ENCODE measurements at places on chromosomes 3 and 15. TPM values are rescaled to one million over a fixed set of nuclear protein-coding genes. Genes with fewer than 3 reads are reported as not detected.

Gene FAM174B
- total RNA-seq: 41.4 TPM

- no peak for DNase-seq
- H3K27me3 ChIP-seq: peaks cover 6% of the 10 kb centered on the region
- H3K36me3 ChIP-seq: peaks cover 3% of the 10 kb centered on the region
- no peak overlapping the region for H3K4me3 ChIP-seq
- H3K27ac ChIP-seq: peak overlapping the region; percentile 47
- peaks cover 19% of the 10 kb centered on the region for H3K4me1 ChIP-seq
Observed at GRCh38 chr3:46065294-46065705, 38.0 kb upstream of the XCR1 start.

GRCh38 chr3:42443819-42444436, 33.5 kb upstream of the LYZL4 start:
- peaks cover 54% of the 10 kb centered on the region for H3K27me3 ChIP-seq
- H3K4me1 ChIP-seq: no peaks in the 10 kb centered on the region
- no peak overlapping the region for H3K4me3 ChIP-seq
- H3K36me3 ChIP-seq: no peaks in the 10 kb centered on the region

DNA sequence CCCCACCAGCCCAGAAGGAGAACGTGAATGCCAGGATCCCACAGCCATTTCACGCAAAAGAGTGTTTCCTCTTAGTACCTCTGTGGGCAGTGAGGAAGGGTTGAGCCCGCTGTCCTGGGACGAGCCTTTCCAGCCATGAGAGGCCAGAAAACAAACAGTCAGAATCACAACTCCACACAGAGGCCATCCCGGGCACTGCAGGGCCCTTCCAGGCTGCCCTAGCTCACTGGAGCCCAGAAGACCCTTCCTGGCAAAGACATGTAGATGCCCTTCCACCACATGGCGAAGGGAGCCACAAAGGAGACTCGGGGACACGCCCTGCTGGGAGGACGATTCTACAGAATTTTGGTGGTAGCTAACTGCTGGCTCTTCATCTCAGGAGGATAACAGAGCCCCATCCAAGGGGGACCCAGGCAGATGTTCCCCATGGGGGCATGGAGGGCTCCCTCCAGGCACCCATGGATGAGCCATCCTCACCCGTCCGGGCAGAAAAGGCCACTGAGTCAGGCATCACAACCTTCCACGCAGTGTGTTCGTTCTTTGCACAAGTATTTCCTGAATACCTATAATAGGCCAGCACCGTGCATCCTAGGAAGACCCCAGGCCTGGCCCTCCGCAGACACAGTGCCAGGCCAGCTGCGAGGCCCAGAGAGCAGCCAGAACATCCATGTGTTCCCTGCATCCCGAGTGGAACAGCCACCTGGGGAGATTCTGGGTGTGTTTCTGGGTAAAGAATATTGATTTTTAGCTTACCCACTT, 47.2 kb downstream of the SLC12A8 start:
- H3K4me1 ChIP-seq: peaks cover 28% of the 10 kb centered on the region
- no peak overlapping the region for H3K4me3 ChIP-seq
- peaks cover 7% of the 10 kb centered on the region for H3K36me3 ChIP-seq

- peaks cover 12% of the 10 kb centered on the region for H3K27me3 ChIP-seq
- no peak overlapping the region for H3K4me3 ChIP-seq
- no peaks in the 10 kb centered on the region for H3K36me3 ChIP-seq
- no peaks in the 10 kb centered on the region for H3K4me1 ChIP-seq
- DNase-seq: no peak
Observed at GRCh38 chr15:72856549-72857040, 73.0 kb upstream of the ADPGK start.

DNA sequence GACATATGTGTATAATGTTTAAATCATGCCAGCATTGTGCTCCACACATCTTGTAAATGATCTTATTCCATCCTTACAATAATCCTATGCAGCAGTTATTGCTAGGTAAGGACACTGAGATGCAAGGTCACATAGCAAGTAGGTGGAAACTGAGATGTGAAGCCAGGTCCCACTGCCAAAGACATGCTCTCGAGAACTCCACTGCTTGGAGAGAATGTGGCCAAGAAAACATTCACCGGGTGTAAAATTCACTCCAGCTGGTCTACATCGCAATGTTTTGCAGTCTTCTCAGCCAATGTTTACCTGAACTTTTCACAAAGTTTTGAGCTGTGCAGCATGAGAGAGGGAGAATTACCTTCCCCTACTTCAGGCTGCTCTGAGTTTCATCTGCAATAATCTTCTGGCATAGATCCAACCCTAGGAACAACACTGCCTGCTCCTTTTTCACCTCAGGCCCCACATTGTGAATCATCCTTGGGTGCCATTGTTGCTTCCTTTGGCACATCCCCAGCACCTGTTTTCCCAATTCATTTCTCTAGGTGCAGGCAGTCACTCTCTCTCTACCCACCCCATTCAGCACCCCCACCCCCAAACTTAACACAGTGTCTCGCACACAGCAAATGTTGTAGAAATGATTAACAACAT, 53.5 kb upstream of the PRTG start:
- H3K27me3 ChIP-seq: peaks cover 5% of the 10 kb centered on the region
- H3K4me1 ChIP-seq: peaks cover 29% of the 10 kb centered on the region
- peak overlapping the region; percentile 10 for H3K4me3 ChIP-seq
- DNase-seq: no peak
- no peak overlapping the region for H3K27ac ChIP-seq

Gene SEMA3F
- 48.0 TPM for total RNA-seq

DNA sequence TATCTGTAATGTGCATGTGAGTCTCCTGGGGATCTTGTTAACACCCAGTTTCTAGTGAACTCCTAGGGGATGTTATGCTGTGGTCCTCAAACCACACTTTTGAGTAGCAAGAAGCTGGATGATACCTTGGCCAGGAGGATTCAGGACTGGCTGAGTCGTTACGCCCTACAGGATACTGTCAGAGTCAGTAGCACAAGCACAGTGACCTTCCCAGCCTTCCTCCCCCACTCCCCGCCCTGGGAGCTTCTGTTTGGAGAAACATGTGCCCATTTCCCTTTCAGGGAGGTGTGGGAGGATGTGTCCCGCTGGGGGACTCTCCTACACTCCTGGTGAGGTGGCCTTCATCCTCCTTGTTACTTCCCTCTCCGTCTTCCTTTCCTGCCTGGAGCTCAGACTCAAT, 76.4 kb upstream of the TRPM1 start:
- no peak for DNase-seq
- no peaks in the 10 kb centered on the region for H3K4me1 ChIP-seq
- H3K36me3 ChIP-seq: peaks cover 3% of the 10 kb centered on the region
- H3K27ac ChIP-seq: no peak overlapping the region

DNA sequence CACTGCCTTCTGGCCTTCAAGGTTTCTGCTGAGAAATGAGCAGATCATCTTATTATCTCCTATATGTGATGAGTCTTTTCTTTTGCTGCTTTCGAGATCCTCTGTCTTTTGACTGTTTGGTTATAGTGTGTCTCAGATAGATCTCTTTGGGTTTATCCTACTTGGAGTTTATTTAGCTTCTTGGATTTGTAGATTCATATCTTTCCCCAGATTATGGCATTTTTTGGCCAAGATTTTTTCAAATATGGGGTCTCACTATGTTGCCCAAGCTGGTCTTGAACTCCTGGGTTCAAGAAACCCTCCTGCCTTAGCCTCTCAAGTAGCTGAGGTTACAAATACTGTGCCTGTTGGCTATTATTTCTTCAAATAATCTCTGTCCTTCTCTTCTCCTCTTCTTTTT, 150.3 kb downstream of the PDE8A start:
- H3K27ac ChIP-seq: no peak overlapping the region
- no peak overlapping the region for H3K4me3 ChIP-seq
- H3K27me3 ChIP-seq: no peaks in the 10 kb centered on the region

- H3K36me3 ChIP-seq: peaks cover 16% of the 10 kb centered on the region
- DNase-seq: no peak
- peak overlapping the region; percentile 32 for H3K27ac ChIP-seq
Observed at GRCh38 chr15:78007211-78007931, 70.1 kb downstream of the TBC1D2B start.

DNA sequence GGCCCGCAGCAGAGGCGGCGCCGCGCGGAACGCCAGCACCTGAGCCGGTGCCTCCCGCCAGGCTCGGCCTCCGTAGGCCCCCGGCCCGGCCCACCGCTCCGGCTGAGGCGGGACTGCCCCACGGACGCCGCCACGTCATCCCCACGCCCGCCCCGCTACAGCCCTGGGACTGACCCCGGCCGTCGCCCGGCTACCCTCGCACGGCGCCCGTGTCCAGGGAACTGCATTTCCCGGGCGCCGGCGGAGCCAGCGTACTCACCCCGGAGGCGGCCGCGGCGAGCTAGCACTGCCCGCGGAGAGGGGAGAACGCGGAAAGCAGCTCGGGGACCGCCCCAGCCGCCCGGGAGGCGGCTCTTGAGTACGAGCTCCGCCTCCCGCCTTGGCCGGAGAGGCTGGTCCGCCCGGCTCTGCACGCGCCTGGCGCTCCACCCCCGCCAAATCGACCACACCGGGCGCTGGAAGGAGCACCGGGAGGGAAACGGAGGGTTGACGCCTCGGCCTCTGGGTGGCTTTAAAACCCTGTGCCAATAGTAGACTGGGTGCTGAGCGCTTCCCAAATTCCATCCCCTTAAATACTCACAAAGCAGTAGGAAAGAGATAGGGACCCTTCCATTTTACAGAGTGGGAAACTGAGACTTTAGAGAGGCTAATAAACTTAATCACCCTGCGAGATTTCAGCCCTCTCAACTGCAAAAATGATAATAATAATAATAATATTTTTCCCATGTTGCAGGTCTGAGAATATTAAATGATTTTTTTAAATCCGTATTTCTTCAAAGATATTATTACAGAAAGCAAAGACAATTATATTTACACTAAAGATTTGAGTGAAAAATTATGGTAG, at the start of gene B4GALT4:
TSS of gene B4GALT4 (minus strand) at position 288 of the 844 bp plus-strand sequence. CDS start 10,779 bp downstream, outside the sequence.
- DNase-seq: peak; percentile 89
- peak within 1 kb of the TSS; percentile 88 for H3K27ac ChIP-seq
- peaks cover 9% of the 10 kb centered on the region for H3K4me1 ChIP-seq
- H3K4me3 ChIP-seq: peak within 1 kb of the TSS; percentile 93
- H3K36me3 ChIP-seq: peaks cover 7% of the 10 kb centered on the region

- H3K4me1 ChIP-seq: no peaks in the 10 kb centered on the region
- no peaks in the 10 kb centered on the region for H3K36me3 ChIP-seq
- H3K4me3 ChIP-seq: no peak overlapping the region
- H3K27ac ChIP-seq: no peak overlapping the region
- H3K27me3 ChIP-seq: peaks cover 4% of the 10 kb centered on the region
Observed at GRCh38 chr3:139746481-139746880, 68.7 kb upstream of the NMNAT3 start.

Gene CACNA1D
- 17.4 TPM for total RNA-seq

- no peak overlapping the region for H3K4me3 ChIP-seq
- no peaks in the 10 kb centered on the region for H3K36me3 ChIP-seq
- DNase-seq: no peak
- H3K27me3 ChIP-seq: no peaks in the 10 kb centered on the region
- H3K27ac ChIP-seq: no peak overlapping the region
Observed at GRCh38 chr3:195448205-195448875, 5.5 kb upstream of the ACAP2 start.

DNA sequence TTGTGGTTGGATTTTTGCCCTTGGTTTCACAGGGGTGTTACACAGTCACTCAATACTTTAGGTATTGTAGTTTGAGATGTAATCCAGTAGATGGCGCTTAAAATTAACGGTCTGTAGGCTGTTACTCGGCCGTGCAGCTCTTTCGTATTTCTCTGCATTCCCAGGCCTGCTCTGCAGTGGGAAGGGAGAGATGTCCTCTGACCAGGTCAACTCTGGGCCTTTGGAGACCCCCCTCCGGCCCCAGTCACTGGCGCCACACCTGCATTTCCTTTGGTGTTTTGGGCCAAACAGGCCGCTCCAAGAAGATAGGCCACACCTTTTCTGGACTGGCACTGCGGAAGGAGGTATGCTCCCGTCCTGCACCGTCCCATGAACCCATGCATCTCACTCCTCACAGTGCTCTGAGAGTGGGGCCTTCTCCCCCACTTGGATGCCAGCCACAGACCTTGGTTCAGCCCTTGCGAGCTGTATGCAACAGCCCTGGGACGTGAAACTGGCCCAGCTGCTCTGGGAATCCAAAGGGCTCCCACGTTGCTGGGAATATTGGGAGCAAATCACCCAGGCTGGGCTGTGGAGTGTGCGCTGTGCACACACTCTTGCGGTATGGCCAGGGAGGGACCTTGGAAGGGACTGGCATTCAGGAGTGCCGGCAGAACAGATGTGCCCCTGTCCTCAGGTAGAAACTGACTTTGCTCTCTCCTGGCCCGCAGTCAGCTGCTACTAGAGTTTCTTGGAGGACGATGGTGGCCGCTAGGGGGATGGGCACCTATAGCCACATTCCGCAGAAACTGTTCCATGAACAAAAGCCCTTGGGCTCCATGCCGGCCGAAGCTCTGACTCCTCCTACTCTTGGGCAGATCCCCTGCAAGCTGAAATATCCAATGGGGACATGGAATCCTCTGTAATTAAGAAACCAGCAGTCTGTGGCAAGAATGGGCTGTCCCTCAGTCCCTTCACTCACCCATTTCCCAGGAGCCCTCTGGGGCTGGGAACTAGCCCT, 410.5 kb upstream of the CADM2 start:
- H3K4me1 ChIP-seq: no peaks in the 10 kb centered on the region
- no peaks in the 10 kb centered on the region for H3K27me3 ChIP-seq
- no peak for DNase-seq
- no peaks in the 10 kb centered on the region for H3K36me3 ChIP-seq
- no peak overlapping the region for H3K27ac ChIP-seq
- no peak overlapping the region for H3K4me3 ChIP-seq

Gene RARB
- 28.2 TPM for total RNA-seq

- H3K36me3 ChIP-seq: no peaks in the 10 kb centered on the region
- H3K27me3 ChIP-seq: no peaks in the 10 kb centered on the region
- DNase-seq: no peak
- H3K4me1 ChIP-seq: peaks cover 3% of the 10 kb centered on the region
- H3K27ac ChIP-seq: no peak overlapping the region
Observed at GRCh38 chr3:34248352-34248751, 449.9 kb downstream of the PDCD6IP start.

DNA sequence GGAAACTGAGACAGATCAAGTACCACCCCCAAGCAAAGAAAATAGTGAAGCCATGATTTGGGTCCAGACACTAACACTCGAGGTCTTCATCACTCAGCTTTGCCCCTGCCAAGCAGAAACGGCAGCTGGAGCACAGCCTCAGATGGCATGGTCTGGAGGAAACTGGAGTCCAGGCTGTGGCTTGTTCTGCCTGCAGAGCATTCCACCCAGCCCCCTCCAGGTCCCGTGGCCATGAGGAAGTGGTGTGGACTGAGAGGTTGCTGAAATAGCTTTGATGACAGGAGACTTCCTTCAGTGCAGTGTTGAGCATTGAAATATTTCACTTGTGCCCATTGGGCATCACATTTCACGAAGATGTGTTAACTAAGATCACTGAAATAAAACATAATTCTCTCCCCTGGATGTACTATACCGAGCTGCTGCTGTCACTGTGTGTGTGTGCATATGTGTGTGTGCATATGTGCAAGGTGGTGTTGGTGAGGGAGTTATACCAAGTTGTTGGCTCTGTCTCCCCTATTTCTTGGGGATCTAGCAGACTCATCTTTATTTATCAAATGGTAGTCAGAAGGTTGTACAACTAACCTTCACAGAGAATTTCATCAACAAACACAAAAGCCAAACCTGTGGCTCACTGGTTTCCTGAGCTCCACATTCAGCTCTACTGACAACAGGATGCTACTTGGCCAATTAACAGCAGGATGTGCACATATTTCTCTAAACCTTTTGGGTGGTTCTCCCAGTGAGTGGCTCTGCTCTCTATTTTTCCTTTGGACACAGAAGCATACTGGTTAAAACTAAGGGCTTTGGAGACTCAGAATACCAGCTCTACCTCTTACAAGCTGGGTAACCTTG, 660.1 kb upstream of the CFAP20DC start:
- H3K27me3 ChIP-seq: peaks cover 6% of the 10 kb centered on the region
- H3K4me3 ChIP-seq: no peak overlapping the region
- no peaks in the 10 kb centered on the region for H3K4me1 ChIP-seq
- H3K36me3 ChIP-seq: peaks cover 3% of the 10 kb centered on the region
- H3K27ac ChIP-seq: no peak overlapping the region

Gene CLRN1
- total RNA-seq: not detected
